ENCODE measurements at places on chromosomes 1 and 21.
A peak's percentile ranks its signal among the peaks of the same experiment; 100 is the strongest.

DNA sequence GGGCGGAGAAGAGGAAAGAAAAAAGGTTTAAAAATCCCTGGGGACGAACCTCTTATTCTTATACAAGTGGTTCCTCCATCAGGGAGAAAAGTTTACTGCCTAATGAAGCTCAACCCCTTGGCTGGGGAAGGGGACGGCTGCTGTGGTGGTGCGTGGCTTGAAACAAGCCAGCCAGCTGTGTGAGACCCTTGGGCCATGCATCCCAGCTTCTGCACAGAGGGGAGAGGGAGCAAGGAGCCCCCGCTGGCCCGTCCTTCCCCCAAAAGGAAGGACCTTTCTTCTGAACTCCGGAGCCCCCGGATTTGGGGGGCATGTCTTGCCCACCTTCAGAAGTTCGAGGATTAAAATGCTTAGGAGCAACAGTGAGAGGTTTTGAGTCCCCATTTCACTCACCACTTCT is 67.3 kb downstream of the STUM start:
- no peak for DNase-seq

DNA sequence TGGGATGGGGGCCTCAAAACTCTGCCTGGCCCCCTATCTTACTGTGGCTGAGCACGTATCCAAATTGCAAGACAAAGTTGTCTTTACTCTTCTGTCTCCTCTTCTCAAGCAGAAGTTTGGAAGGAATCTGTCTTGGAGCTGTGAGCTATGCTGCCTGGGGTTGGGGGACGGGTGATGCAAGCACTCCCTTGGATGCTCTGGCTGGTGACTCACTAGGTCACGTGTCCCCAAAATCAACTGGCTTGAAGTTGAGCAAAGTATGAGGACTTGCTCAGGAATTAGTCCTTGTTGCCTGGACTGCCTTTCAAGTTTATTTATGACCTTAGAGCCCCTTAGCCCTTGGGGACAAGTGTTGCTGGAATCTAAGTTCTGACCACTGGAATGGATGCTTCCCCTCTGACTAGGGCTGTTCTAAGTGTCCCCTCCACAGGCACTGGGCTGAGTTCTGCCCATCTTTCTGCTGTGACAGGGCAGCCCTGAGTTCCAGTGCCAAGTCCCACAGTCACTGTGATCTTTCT is 269.5 kb downstream of the HHAT start:
- DNase-seq, result peak; percentile 95

DNA sequence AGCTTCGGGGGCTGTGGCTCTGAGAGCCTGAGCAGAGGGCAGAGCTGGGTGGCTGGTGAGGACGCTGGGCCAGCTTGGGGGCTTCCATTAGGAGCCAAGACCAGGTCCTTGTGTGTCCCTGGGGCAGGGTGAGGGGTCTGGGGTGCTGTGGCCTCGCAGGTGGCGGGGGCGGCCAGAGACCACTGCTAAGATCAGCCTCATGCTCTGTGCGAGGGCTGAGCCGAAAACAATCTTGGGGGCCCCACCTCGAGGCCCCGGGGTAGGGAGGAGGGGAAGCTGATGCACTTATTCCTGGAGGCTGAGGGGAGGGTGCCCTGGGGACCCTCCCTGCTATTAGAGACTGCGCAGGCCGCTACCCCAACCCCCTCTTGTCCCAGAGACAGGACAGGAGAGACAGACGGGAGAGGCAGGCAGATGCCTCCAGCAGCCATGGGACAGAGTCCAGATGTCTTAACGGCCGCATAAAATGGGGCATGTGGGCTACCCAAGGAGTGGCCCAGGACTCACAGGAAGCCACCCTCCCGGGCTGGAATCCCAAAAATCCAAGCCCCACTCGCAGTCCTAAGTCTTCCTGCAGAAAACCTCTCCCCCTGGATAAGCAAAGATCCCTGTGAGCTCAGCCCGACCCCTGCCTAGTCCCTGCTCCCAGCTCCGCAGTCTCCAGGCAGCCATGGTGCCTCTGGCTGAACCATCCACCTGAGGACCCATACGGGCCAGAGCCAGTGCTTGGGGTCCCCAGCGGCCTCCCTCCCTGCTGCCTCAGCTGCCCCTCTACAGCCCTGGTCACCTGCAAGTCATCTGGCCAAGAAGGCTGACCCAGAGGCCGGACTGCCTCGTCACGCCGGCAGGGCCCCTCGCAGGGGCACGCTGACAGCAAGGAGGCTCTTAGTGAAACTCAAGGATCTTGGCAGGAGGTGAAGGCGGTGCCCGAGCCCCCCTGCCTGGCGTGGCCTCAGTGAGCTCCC is 43.6 kb upstream of the COL18A1 start:
- no peak for DNase-seq

- no peak for DNase-seq
Observed at GRCh38 chr1:7570311-7570710, 200.8 kb upstream of the VAMP3 start.

GRCh38 chr1:46520063-46520911 is 30.7 kb downstream of the DMBX1 start:
- DNase-seq, result peak; percentile 44

GRCh38 chr1:215835951-215836350 is 268.8 kb downstream of the KCTD3 start:
- no peak for DNase-seq

DNA sequence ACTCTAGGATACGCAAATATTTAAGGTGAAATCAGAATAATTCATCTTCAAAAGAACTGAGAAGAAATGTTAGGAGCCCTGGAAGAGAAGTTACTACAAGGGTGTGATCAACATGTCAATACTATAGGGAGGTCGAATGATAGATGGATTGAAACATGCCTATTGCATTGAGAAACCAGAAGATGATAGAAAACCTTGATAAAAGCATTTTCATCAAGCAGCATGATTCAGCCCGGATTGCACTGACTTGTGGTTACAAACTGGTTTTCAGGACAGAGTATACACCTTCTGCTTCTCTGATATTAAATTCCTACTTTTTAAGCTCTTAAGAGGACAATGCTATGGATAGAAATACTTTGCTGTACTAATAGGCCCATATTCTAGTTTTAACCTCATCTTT is 164.2 kb downstream of the FMN2 start:
- DNase-seq, result no peak

- no peak for DNase-seq
Observed at GRCh38 chr1:9815150-9815549, 8.6 kb downstream of the CLSTN1 start.

Data from GM04503 (cell line).